ENCODE measurements at places on chromosomes 2 and 18.

- DNase-seq: no peak
Measured at GRCh38 chr18:59631583-59632181, 65.5 kb downstream of the CCBE1 start.

- DNase-seq: no peak
Measured at GRCh38 chr2:98775146-98775986, 44.4 kb upstream of the MGAT4A start.

- no peak for DNase-seq
Measured at GRCh38 chr18:7021994-7022840, 95.4 kb downstream of the LAMA1 start.

- DNase-seq: no peak
Measured at GRCh38 chr2:172705352-172705751, 30.3 kb upstream of the RAPGEF4 start.

GRCh38 chr2:161424394-161424769 is 8.3 kb downstream of the TBR1 start:
- no peak for DNase-seq

GRCh38 chr2:169366066-169366465 is 3.7 kb upstream of the LRP2 start:
- DNase-seq: no peak

- no peak for DNase-seq
Measured at GRCh38 chr2:130261970-130262760, 63.9 kb upstream of the TUBA3E start.

- peak; percentile 81 for DNase-seq
Measured at GRCh38 chr2:171319164-171319810, 114.5 kb downstream of the METTL8 start.

DNA sequence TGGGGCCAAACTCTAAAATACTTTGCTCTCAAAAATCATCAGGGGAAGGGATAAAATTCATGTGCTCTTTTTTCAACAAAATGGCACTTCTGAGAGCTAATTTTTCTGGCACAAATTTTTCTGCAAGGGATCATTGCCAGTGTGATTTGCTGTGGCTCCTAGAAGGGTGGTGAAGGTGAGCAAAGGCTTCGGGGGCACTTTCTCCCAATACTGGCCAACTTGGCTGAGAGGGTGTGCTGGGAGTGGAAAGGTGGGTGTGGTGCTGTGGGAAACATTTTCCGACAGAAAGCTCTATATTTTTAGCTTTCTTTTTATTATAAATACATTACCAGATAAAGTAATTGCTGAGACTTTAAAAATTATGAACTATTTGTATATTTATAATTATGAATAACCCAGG is 419 bp downstream of the SMYD1 start:
- no peak for DNase-seq

DNA sequence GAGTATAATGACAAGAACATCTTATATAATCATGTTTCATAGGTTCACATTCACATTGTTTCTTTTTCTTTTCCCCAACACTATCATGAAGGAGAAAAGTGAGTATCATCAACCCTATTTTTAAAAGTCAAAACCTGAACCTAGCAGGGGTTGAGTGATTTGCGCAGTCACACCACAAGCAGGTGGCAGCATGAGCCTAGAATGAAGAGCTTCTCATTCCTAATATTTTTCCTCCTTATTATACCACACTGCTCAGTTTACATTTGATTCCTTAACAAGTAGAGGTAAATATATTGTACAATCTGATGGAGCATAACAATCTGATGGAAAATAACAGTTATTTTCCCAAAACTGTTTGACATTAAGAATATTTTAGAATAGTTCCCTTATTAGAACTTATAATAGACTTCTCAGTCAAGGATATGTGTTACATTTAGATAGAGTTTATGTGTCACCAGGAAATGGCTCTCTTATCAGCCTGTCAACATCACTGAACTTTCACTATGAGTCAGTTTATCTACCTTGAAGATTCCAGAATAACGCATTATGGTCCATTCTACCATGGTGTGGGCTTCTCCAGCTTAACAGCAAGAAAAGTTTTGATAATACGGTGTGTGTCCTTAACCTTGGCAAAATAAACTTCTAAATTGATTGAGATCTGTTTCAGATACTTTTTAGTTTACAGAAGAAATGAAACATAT is 119.5 kb downstream of the NEB start:
- DNase-seq: peak; percentile 20

GRCh38 chr2:124261456-124261855 is 236.4 kb downstream of the CNTNAP5 start:
- no peak for DNase-seq

Measured in T-helper 2 cell treated with Interferon-gamma antibody and Interleukin-4, amounts not matched to agents 5 μg/mL and 100 μg/mL, for 36 hours (primary cell).